ENCODE measurements at places on chromosomes 2 and 18.

DNA sequence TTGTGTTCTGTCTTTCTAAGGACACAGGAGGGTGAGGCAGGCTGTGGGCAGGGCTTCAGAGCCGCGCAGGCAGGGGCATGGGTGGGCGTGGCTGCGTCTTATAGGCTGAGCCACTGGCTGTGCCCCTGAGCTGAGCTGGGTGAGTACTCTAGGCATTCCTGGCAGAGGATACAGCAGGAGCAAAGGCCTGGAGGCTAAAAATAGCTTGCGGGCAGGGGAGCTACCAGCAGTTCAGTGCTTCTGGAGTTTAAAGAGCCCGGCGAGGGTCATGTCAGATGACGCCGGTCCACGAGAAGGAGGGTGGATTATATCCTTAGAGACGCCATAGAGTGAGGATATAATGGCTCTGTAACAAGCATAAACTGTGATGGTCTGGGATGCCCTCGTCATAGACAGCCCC, 31.5 kb upstream of the PDIA6 start:
- DNase-seq = no peak

DNA sequence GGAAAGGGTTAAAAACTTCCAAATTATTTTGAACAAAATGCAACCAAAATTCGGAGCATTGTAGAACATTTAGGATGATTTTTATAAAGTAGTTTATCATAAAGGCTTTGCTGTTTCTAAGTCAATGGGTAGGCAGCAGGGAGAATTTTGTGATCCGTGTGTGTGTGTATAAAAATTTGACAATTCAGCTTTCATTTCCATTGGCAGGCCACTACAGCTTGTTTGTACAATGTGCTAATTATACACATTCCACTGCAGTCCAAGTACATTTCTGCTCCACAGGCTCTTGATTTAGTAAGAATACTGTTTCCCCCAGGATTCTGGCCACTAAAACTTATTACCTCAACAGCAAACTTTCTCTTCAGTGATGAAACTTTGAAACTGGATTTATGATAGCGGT, 71.8 kb upstream of the LTBP1 start:
- DNase-seq = no peak

GRCh38 chr2:100196786-100197494, 54.5 kb upstream of the AFF3 start:
- no peak for DNase-seq

DNA sequence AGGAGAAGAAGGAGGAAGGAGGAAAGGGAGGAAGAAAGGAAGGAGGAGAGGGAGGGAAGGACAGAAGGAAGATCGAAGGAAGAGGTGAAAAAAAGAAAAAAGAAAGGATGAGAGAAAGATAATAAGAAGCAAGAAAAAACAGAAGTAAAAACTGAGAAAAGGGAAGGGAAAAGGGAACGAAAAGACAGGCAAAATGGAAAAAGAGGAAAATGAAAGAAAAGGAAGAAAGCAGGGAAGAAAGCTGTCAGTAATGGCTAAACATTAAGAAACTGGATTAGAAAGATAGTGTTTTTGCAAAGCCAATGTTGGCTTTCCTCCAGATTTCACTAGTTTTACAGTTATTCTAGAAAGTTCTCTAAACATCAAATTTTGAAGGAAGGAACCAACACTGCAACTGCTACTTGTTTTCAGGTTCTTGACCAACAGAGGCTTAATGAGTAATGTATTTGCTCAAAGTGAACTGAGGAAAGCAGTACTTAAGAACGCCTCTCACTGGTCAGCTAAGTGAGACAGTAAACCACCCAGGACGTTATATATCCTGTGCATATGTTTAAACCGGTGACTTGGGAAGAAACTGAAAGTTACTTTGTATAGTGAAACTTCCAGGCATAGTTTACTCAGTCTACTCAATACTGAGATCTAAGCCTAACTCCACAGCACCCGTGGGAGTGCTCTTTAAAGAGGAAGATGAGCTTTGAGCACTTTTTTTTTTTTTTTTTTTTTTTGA, 286.2 kb upstream of the TRIB2 start:
- peak; percentile 63 for DNase-seq

DNA sequence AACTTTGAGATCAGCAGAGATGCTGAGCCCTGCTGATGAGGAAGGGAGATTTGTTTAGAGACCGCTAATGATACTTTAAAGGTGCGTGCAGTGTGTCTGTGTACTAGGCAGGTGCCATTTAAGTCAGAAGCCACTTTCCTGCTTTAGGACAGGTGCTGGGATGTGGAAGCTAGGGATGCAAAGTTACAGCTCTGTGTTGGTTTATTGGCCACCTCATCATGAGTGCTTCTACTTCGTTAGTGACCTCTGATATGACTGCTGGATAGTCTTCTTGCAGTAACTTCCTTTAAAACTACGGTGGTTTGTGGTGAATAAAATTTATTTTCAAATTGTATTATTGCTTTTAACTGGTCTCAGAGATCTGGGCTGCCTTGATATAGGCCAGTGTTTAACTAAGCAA, 44.1 kb downstream of the FMNL2 start:
- no peak for DNase-seq

DNA sequence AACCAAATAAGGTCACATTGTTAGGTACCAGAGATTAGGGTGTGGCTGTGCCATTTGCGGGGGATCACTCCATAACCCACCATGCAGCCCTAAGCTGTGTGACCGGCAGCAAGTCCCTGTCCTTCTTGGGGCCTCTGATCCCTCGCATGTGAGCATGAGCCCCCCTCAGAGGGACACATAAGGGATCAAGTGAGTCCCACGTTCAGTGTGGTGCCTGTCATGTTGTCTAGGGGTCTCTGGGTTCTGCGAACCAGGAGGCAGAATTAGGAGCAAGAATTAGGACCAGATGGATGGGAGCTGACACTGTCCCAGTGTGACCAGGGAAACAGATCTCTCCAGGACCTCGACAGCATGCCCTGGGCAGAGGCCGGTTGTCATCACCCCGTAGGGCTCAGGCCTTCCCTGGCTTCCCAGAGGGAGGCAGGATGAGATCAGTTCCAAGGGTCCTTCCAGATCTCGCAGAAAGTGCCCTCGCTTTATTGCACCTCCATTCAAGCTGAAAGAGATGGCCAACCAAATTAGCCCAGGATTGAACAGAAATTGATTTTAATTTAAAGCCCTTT, 113.2 kb upstream of the OTOS start:
- no peak for DNase-seq

DNA sequence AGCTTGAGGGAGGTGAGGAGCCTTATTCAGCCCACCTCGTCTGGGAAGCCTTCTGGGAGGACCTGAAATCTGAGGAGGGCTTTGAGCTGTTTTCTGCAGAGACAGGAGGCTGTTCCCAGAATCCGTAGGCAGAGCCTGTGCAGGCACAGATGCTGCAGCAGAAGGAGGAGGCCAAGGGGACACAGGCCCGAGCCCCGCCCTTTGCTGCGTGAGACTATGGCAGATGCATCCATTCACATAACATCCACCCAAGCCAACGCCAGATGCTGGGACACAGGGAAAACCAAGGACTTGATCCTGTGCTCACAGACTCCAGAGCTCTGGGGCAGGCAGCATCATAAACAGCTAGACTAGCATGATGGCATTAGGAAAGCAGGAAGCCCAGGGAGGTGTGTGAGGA, 98.2 kb downstream of the KCNF1 start:
- DNase-seq = no peak

- DNase-seq = no peak
Observed at GRCh38 chr2:10901160-10901939, 10.4 kb upstream of the KCNF1 start.

DNA sequence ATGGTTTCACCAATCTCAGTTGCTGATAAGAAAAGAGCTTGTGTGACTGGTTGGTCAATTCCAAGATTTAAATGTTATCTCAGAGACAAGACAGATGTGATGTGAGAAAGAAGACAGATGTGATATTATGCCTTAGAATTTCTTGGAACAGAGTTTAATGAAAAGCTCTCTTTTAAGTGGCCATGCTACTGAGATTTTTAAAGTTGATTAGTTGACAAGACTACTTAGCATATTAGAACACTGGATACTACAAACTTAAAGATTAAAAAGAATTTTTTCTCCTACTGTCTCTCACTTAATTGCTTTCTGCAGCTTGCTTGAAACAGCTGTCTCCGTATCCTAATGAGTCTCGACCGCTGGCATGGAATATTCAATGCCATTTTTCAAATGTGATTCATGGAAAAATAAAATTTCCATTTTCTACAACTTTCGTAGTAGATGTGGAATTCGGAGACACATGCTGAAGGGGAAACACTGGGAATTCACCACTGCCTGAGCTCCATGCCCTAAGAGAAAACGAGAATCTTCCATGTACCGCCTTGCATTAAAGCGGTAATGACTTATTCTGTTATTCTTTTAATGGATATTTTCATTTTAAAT, 634.2 kb upstream of the SETBP1 start:
- no peak for DNase-seq

DNA sequence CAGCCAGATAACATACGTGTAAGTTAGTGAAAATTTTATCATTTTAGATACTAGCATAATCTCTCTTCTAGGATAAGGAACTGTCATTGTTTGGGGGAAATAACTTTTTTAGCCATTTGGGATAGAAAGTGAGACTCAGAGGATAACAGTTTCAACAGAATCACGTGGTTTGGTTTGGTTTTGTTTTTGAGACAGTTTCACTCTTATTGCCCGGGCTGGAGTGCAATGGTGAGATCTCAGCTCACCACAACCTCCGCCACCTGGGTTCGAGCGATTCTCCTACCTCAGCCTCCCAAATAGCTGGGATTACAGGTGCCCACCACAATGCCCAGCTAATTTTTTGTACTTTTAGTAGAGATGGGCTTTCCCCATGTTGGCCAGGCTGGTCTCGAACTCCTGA, 323.2 kb upstream of the MEIS1 start:
- DNase-seq = no peak

- peak; percentile 34 for DNase-seq
Observed at GRCh38 chr18:13216092-13216582, 2.4 kb upstream of the LDLRAD4 start.

- peak; percentile 19 for DNase-seq
Observed at GRCh38 chr2:106160786-106161261, 33.3 kb downstream of the UXS1 start.

DNA sequence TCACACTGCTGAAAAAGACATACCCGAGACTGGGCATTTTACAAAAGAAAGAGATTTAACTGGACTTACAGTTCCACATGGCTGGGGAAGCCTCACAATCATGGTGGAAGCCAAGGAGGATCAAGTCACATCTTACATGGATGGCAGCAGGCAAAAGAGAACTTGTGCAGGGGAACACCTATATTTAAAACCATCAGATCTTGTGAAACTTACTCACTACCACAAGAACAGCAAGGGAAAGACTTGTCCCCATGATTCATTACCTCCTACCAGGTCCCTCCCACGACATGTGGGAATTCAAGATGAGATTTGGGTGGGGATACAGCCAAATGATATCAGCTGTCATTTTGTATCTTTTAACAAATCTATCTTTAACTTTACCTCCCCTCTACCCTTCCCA, 251.1 kb upstream of the RASGRP3 start:
- DNase-seq = no peak

DNA sequence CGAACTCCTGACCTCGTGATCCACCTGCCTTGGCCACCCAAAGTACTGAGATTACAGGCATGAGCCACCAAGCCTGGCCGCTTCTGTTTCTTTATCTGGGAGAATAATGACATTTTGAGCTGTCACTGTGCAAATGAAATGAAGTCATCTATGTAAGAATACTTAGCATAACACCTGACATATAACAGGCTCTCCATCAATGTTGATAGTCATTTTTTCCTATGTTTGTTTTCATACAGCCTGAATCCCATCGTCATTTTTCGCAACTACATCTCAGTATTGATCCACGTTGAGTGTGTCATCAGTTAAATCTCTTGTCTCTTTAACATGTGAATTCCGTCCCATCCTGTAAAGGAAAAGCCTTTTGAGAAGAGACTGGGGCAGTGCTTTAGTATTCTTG, 6.4 kb upstream of the CAPN14 start:
- no peak for DNase-seq

- no peak for DNase-seq
Observed at GRCh38 chr2:4324531-4324930, 621.2 kb downstream of the DCDC2C start.

- DNase-seq = no peak
Observed at GRCh38 chr2:219569041-219569440, 2.3 kb downstream of the OBSL1 start.

- DNase-seq = peak; percentile 35
Observed at GRCh38 chr2:28366496-28367282, 26.0 kb upstream of the FOSL2 start.

GRCh38 chr2:21633015-21633414, 509.2 kb downstream of the TDRD15 start:
- no peak for DNase-seq

DNA sequence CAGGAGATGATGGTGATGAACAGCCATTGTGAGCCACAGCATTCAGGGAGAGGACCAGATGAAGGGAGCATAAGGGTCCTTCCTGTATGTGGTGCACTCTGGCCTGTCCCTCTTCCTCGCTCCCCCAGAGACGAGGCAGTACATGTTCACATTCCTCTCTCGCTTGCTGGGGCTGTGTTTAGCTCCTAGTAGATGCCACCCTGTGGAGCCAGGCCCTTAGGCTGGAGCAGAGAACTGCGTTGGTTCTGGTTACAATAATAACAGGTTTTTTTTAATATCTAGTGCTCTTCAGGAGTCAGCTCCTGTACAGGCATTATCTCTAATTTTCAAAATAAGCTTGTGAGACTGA, 171.1 kb upstream of the MYT1L start:
- no peak for DNase-seq

DNA sequence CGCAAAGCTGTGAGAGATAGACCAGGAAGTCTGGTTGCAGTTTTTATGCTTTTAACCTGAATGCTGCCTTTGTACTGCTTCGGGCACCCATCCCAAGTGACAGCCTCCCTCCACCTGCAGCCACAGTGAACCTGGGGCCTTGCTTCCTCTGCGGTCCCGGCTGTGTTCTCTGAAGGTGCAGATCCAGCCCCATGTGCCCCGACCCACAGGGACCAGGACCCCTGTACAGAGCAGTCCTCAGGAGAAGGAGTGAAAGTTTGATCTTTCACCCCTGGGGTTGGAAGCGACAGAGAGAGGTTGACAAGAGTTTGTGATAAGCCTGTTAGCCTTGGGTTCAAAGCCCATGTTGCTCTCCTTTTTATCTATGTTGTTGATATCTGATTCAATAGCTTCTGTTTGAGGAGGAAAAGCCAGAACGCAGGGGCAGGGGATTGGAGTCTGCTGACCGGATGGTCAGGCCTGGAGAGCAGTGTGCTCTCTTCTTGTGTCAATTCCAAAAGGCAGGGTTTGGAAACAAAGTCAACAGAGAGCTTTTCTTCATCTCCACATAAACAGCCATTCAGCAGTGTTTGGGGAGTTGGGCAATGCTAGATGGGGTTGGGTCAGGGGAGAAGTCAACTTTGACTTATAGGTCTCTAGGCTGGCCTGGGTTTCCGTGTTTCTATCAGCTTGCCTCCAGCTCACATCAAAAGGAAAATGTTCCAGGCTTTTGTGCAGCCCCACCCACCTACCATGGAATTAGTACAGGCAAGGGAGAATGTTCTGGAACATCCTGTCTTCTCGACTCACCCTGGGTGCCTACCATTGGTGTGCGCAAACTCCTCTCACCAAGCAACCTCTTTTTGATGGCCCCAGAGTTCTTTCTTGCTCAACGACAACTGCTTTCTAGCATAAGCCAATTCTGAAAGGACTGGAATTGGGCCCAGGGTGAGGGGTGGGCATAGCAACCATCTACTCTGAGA, 214.9 kb downstream of the ALPK2 start:
- DNase-seq = no peak

Data from stimulated activated CD4-positive, alpha-beta T cell treated with anti-CD3 and anti-CD28 coated beads, Interleukin-2, amount 100 ng/mL, for 4 hours (primary cell).